ENCODE measurements at places on chromosomes 5 and 9. TPM values are rescaled to one million over a fixed set of nuclear protein-coding genes. Genes with fewer than 3 reads are reported as not detected.

The SPINK6 gene
- not detected for total RNA-seq

The NSMF gene
- total RNA-seq: 20.9 TPM

The OMD gene
- not detected for total RNA-seq

- no peaks in the 10 kb centered on the region for H3K4me1 ChIP-seq
- DNase-seq: no peak
- H3K27me3 ChIP-seq: no peaks in the 10 kb centered on the region
- H3K4me3 ChIP-seq: no peak overlapping the region
- no peak overlapping the region for H3K27ac ChIP-seq
Measured at GRCh38 chr5:76781775-76782174, 37.1 kb upstream of the F2RL1 start.

GRCh38 chr5:96885518-96886338, 9.4 kb downstream of the ERAP2 start:
- H3K27me3 ChIP-seq: no peaks in the 10 kb centered on the region
- H3K27ac ChIP-seq: peak overlapping the region; percentile 43

DNA sequence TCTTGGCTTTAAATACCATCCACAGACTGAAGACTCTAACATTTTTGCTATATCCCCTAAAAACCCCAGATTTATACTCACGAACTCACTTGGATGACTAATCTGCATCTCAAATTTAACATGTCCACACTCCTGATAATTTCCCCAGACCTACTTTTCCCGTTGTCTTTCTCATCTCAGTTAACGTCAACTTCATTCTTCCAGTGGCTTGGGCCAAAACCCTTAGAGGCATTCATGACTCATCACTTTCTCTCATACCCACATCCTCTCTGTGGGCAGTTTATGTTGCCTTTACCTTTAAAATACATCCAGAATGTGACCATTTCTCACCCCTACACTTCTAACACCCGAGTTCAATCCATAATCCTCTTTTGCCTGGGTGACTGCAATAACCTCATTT, 96.7 kb downstream of the EDIL3 start:
- no peaks in the 10 kb centered on the region for H3K36me3 ChIP-seq
- no peak overlapping the region for H3K27ac ChIP-seq

GRCh38 chr5:122181863-122182262, 52.5 kb downstream of the ZNF474 start:
- no peak overlapping the region for H3K27ac ChIP-seq
- no peak for DNase-seq
- H3K36me3 ChIP-seq: no peaks in the 10 kb centered on the region

DNA sequence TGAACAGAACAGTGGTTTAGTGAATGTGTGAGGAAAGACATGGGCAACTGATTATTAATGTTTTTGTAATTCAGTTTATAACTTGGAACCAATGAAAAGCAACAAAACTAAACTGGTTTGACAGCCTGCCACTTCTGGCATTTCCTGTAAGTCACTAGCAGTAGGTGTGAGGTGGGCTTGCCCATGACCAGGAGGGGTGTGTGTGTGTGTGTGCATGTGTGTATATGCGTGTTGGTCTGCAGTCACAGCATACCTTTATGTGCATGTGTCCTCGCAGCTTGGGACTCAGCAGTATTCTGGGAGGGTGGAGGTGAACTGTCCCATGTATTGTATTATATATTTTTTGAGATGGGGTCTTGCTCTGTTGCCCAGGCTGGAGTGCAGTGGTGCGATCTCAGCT, 32.3 kb downstream of the OTULIN start:
- H3K4me3 ChIP-seq: no peak overlapping the region
- H3K4me1 ChIP-seq: peaks cover 26% of the 10 kb centered on the region
- peaks cover 45% of the 10 kb centered on the region for H3K36me3 ChIP-seq
- no peak overlapping the region for H3K27ac ChIP-seq
- DNase-seq: no peak

Data from CD4-positive, alpha-beta memory T cell (primary cell).